AG20443 (cell line): ENCODE measurements at places on chromosomes 7 and 10.

- peak; percentile 65 for DNase-seq
These were observed 105.2 kb downstream of the THSD7A start for GRCh38 chr7:11726794-11727155.

- DNase-seq = peak; percentile 30
These were observed 622 bp downstream of the WNT16 start for GRCh38 chr7:121329191-121330052.

DNA sequence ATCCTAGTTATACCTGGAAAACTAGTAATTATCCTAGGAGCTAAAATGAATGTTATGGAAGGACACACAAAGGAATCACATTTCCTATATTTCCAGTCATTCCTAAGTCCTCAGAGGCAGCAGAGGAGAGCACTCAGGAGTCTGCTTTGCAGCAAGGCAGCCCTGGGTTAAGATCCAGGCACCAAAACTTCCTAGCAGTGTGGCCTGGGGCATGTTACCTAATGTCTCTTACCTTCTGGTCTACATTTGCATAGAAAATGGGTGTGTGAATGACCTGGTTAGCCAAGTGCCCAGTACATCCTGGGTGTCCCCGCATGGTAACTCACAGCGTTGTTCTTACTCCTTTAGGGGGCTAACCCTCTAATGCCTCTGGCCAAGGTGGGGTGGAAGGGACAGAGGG, 135.9 kb downstream of the TAX1BP1 start:
- no peak for DNase-seq

- DNase-seq = no peak
These were observed 25.3 kb downstream of the STEAP1B start for GRCh38 chr7:22474645-22475044.

DNA sequence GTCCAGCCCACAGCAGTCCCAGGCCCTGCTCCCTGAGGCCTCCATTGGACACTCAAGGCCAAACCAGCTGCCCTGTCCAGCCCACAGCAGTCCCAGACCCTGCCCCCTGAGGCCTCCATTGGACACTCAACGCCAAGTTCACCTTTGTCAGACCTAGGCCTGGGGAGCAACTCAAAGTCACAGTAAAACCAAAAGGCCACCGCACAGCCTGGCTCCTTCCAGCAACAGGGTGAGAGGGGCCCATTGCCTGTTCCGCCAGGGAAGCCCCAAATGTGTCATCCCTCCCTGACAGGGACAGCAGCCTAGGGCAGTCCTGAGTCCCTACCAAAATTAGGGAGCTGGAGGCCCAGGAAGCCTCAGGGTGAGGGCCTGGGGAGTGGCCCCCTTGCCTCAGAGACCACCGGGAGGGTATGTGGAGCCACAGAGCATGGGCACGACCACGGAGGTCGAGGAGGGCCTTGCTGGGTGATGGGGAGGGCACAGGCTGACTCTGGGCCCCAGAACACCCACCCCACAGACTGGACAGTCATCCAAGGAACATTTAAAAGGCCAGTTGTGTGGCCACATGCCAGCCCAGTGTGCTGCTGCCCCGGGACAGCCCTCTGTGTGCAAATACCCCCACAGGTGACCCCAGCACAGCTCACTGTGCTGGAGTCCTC, 66.5 kb upstream of the PPP2R2D start:
- DNase-seq = no peak

- no peak for DNase-seq
These were observed 16.5 kb downstream of the MYPN start for GRCh38 chr10:68125772-68126171.

GRCh38 chr10:15715619-15716227, 4.0 kb downstream of the ITGA8 start:
- DNase-seq = peak; percentile 71

DNA sequence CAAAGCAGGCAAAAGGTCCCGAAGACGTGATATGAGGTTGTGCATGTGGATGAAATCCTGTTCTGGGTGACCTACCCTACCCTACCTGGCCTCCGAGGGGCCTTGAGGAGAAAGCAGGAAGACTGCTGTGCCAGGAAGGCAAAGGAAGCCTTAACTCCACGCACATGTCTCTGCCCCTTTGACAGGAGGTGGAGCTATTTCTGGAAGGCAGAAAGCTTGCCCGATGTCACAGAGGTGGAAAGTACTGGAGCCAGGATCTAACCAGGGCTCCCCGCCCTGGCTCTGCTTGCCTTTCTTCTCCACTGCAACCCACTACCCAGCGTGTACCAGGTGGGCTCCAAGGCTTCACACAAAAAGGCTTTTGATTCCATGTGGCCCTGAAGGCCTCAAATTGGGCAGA, 66.4 kb upstream of the DDC start:
- no peak for DNase-seq

GRCh38 chr7:121901026-121901425, 28.1 kb downstream of the PTPRZ1 start:
- no peak for DNase-seq

DNA sequence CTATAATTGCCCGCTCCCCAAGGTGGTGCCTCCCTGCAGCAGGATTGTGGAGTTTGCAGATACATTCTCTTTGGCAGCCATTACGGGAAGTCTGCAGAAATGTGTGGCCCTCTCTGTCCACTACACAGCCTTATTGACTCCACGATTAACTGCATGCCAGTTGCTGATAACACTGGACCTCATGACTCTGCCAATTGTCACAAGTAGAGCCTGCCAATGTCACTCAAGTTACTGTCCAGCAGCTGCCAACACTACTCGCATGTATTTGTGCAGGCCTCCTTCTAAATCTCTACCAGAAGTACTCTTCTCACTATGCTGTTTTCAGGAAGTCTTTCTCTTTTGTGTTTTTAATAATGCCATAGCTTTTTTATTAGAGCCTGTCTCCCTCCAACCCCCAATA, 128.8 kb downstream of the PPP1R3A start:
- DNase-seq = no peak

DNA sequence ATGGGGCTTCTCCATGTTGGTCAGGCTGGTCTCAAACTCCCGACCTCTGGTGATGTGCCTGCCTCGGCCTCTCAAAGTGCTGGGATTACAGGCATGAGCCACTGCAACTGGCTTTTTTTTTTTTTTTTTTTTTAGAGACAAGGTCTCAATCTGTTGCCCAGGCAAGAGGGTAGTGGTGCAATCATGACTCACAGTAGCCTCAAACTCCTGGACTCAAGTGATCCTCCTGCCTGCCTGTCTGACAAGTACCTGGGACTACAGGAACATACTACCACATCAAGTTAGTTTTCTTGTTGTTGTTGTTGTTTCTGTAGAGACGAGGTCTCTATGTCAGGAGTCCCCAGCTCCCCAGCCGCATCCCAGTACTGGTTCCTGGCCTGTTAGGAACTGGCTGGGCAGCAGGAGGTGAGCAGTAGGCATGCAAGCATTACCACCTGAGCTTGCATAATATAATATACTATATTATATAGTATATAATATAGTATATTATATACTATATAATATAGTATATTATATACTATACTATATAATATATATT, 55.7 kb downstream of the TPK1 start:
- DNase-seq = no peak

GRCh38 chr10:28664369-28664740, 13.0 kb upstream of the BAMBI start:
- DNase-seq = no peak

- peak; percentile 70 for DNase-seq
These were observed 8.4 kb downstream of the AQP1 start for GRCh38 chr7:30920021-30920583.

- peak; percentile 96 for DNase-seq
These were observed 55.9 kb downstream of the PWWP2B start for GRCh38 chr10:132452651-132453469.
